ENCODE measurements at places on chromosomes 7 and 10.

DNA sequence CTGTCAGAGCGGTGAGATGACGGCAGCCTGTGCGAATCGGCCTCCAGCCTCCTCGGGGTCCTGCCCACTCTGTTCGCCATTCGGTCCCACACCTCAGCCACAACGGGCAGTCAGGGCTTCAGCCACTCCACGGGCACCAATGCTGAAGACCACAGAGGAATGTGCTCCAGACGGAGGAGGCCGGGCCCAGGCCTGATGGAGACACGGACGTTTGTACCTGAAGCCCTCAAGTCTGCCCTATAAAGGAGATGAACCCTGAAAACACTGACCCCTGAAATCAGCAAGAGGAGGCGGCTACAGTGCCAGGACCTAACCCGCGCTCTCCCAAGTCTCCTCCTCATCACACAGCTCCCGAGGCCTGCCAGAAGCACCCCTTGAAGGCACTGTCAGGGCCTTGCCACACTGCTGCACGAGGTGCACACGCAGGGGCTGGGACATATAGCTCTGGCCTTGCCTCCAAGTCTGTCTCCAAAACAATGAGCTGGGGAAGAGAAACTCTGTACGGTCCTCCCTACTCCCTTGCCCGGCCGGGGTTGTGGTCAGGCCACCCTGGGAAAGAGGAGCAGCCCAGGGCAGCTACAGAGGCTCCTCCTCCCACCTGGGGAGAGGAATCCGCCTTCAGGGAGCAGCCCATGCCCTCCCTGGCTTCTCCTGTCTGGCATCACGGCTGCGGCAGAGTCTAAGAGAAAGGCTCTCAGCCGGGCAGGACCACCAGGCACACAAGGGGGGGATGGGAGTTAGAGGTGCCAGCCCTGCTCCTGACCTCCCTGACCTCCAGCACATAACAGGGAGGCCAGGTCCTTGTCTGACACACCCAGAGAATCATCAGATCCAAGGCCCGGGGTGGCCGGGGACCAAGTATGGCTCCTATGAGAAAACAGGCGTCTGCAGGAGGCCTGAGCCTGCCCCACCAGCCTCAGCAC, 310.1 kb downstream of the PTPRN2 start:
- DNase-seq = no peak

DNA sequence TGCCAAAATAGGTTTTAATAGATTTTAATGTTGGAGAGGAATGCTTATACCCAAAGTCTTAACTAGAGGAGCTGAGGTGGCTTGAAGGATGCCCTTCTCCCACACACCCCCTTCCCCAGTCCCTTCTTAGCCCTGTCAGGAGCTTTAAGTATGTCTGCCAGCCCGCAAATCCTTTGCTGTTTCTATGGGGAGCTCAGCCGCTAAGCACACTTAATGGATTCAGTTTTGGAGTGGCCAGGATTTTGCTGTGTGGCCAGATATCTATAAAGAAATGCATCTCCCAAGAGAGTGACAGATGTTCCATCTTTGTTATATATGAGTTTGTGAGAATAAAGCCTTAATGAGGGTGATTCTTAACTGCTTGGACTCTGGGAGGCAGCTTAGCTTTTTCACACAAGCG, 152.9 kb upstream of the ZNF32 start:
- DNase-seq = no peak

DNA sequence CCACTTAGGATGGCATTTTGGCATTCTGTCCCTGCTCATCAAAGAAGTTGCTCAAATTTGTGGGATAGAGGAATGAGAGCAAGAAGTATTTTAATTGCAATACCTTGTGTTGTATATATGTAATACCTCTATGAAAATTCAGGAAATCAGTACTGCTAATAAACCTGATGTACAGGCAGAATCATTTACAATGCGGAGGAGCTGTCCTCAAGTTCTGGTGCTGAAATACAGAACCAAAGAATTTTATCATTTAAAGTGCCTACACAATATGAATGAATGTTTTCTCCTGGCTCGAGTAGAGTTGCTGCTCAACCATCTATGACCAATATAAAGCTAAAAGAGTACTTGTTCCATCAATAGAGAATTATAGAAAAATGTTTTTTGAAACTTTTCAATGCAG, 305.8 kb downstream of the PLXNA4 start:
- no peak for DNase-seq

GRCh38 chr7:101017064-101017777, 2.7 kb upstream of the MUC17 start:
- DNase-seq = no peak

DNA sequence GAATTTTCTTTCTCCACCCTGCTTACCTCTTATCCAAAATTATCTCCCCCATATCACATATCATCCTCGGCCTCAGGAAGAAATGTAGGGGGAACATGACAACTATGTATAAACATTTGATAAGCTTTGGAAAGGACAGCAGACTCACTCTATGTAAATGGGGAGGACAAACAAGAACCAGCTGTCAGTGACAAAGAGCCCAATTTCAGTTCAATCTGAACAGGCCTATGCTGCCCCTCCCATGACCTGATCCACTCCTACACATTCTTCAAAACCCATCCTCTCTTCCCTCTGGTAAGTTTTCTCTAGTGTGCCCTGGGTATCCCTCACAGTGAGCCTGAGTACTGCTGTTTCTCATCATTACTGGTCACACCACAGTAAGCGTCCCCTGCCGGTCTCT, 20.8 kb downstream of the FZD9 start:
- DNase-seq = no peak

DNA sequence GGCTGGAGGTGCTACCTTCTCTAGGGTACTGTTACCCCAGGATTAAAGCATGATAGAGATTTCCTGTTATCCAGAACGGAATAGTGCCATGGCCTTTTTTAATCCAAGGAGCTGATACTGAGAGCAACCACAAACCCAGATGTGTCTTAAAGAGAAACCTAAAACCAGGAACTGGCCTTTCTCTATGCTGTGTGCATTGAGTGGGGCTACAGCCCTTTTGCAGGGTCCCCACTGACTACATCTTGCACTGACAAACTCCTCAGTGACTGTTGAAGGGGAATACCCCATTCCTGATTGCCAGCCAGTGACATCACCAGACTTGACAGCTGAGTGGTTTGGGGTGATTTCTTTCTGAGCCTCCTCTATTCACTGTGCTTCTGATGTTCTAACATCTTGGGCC, 81.9 kb upstream of the CAPZA2 start:
- no peak for DNase-seq

GRCh38 chr7:115838829-115839228, 191.7 kb downstream of the TFEC start:
- DNase-seq = no peak

- no peak for DNase-seq
Measured at GRCh38 chr7:6057316-6058129, 26.3 kb downstream of the ANKRD61 start.

GRCh38 chr10:105605104-105605503, 964.0 kb downstream of the SORCS3 start:
- no peak for DNase-seq

DNA sequence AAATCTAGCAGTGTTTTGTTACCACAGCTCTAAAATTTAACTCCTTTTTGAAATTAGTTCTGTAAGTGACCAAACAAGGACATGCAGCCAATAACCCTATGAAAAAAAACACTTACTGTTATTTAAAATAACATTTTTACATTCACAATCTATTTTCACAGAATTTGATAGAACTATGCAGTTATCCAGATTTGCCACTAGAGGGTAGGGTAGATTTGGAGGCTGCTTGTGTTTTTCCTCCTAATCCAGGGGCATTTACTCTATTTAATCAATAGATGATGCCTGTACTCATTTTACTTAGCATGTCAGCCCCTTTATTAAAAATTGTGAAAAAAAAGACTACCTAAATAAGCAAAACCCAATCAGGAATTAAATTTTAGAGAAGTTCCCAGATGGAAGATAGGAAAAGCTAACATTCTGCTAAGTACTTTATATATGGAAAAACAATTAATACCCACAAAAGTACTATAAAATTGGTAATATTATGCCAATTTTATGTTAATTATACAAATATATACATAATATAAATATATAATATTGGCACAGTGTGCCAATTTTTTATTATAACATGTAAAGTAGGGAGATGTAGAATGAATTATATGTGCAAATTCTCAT, 18.1 kb upstream of the LIPK start:
- DNase-seq = no peak

DNA sequence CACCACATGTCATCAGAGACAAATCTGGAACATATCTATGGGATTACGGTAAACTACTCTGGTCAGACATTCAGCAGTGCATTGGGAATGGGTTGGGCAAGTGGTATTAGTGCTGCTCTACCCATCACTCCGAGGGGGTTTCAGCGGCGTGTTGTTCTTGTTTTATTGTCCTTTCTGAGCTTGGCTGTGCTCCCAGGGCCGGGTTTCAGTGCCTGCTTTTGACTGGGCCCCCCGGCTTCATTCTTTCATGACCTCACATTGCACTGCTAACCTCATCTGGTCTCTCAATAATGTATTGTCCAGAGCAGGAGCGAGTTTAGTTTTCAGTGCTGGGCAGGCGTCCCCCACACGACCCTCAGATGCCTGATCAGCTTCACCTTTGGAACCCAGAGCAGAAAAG, 364.6 kb downstream of the PAXIP1 start:
- DNase-seq = no peak

DNA sequence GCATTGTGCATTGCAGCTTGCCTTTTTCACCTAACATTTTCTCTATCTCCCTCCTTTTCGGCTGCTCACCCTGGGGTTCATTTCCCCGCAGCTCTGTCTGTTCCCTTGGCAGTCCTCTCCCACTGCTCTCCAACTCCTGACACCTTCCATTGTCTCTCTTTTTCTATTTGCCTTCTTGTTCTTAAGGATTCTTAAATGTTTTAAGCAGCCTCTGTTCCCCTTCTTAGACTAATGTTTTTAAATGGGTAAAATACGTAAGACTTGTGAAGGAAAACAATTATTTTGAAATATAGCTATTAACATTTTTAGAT, 19.4 kb downstream of the BMPR1A start:
- DNase-seq = no peak

DNA sequence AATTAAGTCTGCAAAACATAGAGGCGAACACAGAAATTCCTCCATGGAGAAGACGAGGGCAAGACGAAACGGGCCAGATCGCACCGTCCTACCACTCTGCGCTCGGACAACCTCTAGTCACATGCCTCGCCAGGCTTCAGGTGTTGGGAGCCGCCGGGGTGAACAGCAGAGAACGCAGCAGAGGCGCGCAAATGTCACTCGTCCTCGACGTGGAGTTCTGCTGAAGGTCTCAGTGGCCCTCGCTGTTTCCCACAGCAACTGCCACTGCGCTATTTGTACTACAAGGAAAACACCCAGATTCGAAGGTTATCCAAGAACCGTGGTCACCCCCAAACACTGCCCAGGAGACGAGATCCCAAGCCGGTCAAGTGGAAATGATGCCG, 9.2 kb downstream of the CTBP2 start:
- DNase-seq = no peak

DNA sequence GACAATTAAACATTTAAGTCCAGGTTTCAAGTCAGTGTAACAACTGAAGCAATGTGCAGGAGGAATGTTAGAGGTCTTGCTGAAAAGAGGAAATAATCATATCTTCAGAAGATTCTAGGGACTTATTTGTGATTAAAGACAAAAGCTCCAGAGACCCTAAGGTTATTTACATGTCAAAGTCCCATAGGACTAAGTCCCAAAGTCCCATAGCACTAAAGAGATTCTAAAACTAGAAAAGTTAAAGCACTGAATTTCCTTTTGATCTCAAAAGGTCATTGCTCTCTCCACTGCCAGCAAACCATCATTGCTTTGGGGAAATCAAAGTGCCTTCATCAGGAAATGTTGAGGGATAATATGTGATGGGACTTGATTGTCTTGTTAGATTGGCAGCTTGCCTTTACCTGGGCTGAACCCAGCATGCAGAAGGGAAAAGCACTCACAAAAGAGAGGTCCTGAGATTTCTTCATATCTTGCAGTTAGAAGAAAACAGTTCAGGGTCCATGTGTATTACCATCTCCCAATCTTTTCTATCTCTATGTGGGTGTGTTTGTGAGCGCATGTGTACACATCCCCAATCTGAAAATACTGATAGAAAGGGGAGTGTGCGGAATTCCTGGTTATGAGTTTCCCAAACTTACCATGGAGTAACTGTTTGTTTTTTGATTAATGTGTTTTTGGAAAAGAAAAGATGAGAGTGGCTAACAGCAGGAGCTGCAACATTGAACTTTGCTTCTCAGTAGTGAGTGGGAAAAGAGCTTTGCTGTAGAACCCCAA, 21.8 kb downstream of the NUDT13 start:
- no peak for DNase-seq

GRCh38 chr10:71242622-71243009, 30.2 kb downstream of the UNC5B start:
- no peak for DNase-seq

GRCh38 chr10:10630782-10631181, 386.9 kb upstream of the CELF2 start:
- no peak for DNase-seq

All from esophagus muscularis mucosa (tissue), 4 donors.